ENCODE measurements at places on chromosomes 2 and 18. TPM values are rescaled to one million over a fixed set of nuclear protein-coding genes. Genes with fewer than 3 reads are reported as not detected.

Gene ITGB6
- 0.92 TPM for total RNA-seq

Gene FOXD4L1
- total RNA-seq: 0.69 TPM

Gene KLHL41
- 3.9 TPM for total RNA-seq

Gene CYB5A
- total RNA-seq: 23.5 TPM

Gene COX7A2L
- total RNA-seq: 186 TPM

Gene CRYGD
- 3.7 TPM for total RNA-seq

Gene FARP2
- total RNA-seq: 40.6 TPM

Gene GALNT14
- 20.5 TPM for total RNA-seq

Gene FOSL2
- total RNA-seq: 10.6 TPM

Gene LYPD6B
- 5.8 TPM for total RNA-seq

Gene PRKAG3
- not detected for total RNA-seq

Gene CPLX4
- not detected for total RNA-seq

Gene BCL11A
- 71.5 TPM for total RNA-seq

Gene HOXD10
- not detected for total RNA-seq

Gene HOXD13
- total RNA-seq: not detected

Gene ASNSD1
- 89.0 TPM for total RNA-seq

Gene NETO1
- total RNA-seq: 50.7 TPM

Gene SPATA3
- not detected for total RNA-seq

Gene CDH7
- 30.0 TPM for total RNA-seq

Gene STON1
- 7.6 TPM for total RNA-seq

Gene TIA1
- 235 TPM for total RNA-seq

Gene SLC38A11
- 4.4 TPM for total RNA-seq

Gene RPRM
- 21.5 TPM for total RNA-seq

Gene LINC00305
- not detected for total RNA-seq

All from diencephalon (tissue), 1 donor.